ENCODE measurements at places on chromosomes 4 and X.
A peak's percentile ranks its signal among the peaks of the same experiment; 100 is the strongest.

- no peak for DNase-seq
Observed at GRCh38 chr4:77175201-77175611, 18.2 kb downstream of the CCNG2 start.

GRCh38 chr4:186241616-186242015, 14.3 kb downstream of the KLKB1 start:
- no peak for DNase-seq

GRCh38 chr4:176377780-176378179, 58.0 kb downstream of the SPCS3 start:
- no peak for DNase-seq

DNA sequence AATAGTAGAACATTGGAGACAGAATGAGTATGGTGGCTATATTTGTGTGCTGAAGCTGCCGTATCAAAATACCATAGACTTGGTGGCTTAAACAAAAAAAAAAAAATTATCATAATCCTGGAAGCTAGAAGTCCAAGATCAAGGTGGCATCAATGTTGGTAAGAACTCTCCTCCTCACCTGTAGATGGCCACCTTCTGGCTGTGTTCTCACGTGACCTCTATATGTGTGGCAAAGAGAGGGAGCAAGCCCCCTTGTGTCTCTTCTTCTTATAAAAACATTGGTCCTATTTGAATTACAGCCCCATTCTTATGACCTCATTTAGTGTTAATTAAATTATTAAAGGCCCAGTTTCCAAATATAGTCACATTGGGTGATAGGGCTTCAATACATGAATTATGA, 1640.9 kb upstream of the PCDH7 start:
- DNase-seq = no peak

DNA sequence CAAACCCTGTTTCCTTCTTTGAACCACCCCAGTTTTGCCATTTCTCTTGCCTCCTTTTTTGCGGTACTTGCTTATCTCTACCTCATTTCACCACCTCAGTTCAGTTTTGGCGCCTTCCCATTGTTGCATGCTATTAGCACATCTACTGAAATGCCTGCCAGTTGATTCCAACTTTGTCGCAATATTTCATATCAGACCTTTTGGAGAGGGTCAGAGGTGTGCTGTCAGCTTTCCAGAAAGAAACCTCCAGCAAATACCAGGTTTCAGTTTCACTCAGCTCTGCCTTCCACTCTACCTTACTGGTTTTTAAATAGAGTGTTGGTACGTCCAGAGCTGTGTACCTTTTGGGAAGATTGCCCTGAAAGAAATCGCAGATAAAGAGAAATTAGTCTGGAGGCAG, 91.9 kb upstream of the CPEB2 start:
- no peak for DNase-seq

GRCh38 chrX:18654875-18655836, 16.8 kb downstream of the RS1 start:
- no peak for DNase-seq

DNA sequence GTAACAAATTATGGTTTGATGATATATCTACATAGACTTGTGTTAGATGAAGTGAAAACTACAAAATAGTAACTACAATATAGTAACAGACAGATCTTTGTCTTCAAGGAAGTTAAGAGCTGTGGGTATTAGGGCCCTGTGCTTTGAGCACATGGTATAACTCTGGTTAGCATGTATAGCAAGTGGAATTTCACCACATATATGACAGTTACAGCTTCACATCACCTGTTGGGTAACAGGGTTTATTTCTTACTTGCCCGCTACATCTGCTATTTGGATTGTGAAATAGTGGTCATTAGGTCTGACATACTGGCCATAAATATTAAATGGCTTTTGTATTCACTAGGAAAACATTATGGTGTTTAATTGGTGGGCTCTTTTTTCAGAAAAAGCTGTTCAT, 20.2 kb downstream of the OFD1 start:
- no peak for DNase-seq

DNA sequence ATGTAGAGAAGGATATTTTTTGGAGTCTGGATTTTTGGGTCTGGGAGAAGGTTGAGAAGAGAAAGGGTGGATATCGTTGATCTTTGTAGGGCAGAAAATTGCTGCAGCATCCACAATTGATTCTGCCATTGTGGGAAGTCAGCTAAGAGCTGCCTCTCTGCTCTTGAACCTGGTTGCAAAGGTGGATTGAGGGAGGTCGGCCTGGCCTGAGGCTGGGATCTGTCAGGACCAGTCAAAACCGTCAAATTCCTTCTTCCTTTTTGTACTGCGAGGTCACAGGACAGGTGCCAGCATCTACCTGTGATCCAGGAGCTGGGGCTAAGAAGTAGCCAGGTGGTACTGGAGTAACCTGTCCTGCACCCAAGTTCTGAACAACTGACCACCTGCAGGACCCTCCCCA, 93.7 kb downstream of the SHOX start:
- no peak for DNase-seq

- DNase-seq = peak; percentile 45
Observed at GRCh38 chr4:8607603-8608481, 15.3 kb downstream of the CPZ start.

DNA sequence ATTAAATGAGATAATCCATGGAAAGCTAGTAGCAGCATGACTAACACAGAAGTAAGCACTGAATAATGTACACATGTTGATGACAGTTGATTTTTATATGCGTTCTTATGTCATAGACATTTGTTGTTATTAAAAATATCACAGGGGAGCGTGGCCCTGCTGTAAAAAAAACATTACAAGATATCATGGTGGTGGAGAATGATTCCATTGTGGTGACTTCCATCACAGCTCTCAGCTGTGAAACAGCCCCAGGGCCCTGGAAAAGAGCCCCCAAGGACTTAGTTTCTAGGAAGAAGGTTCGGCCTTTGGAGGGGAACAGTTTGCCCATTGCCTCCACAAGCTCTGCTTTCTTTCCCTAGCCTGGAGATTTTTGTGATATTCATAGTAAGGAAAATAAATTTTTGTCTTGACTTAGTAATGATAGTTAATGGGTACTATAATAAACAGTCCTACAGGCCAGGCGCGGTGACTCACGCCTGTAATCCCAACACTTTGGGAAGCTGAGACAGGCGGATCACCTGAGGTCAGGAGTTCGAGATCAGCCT, 49.9 kb downstream of the FAM114A1 start:
- DNase-seq = no peak

DNA sequence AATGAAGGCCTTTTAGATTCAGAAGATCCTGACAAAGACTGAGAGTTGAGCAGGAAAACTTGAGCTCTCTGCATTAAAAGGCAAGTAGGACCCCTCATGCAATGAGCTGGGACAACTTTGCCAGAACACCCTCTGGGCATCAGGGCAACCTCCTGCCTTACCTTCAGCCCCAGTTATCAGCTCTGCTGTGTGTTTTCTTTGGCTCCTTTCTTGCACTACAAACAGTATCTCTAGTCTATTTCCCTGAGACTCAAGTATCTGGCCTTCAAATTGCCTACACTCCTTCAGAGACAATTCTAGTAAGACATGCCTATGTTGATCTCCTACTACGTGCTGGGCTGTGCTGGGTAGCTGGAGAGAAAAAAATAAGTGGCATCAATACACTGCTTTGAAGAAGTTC, 192.2 kb downstream of the MID1IP1 start:
- no peak for DNase-seq

GRCh38 chrX:71989768-71990426, 79.3 kb downstream of the NHSL2 start:
- DNase-seq = no peak

DNA sequence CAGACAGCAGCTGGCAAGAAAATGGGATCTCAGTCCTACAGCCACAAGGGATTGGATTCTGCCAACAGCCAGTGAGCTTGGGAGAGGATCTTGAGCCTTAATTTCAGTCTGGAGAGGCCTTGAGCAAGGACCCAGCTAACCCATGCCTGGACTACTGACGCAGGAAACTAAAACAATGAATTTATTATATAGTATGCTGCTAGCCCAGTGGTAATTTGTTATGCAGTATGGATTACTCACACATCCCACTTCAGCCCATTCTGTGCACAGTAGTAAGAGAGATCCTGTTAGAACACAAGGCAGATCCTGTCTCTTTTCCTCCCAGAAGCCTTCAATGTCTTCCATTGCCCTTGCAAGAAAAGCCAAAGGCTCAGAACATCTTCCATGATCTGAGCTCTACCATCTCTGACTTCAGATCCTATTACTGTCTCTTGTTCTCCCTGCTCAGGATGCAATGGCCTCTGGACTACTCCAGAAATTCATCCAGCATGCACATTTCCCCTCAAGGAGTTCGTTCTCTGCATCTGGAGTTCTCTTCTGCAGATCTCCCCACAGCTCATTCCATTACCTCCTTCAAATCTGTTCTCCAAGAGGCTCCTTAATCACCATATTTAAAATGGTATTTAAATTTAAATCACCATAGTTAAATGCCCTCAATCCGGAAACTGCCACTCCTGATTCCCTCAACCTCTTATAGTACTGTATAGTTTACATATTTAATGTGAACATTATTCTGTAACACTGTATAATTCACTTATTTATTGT, 27.6 kb downstream of the SMIM20 start:
- no peak for DNase-seq

DNA sequence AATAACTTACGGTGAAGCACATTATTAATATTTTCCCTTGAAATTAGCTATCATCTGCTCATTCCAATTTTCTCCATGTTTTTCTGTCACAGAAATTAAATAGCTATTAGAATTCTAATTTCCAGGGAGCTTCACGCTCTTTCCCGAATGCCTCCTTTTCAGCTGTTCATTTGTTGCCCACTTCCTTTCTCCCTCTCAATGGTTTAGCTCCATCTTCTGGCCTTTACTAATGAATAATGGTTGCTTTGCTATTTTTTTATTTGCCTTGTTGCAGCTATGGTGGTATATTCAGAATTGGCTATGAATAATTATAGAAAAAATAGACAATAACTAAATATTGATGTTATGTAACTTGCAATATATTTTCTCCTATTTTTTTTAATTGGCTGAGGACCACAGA, 70.5 kb downstream of the GRIA2 start:
- no peak for DNase-seq

DNA sequence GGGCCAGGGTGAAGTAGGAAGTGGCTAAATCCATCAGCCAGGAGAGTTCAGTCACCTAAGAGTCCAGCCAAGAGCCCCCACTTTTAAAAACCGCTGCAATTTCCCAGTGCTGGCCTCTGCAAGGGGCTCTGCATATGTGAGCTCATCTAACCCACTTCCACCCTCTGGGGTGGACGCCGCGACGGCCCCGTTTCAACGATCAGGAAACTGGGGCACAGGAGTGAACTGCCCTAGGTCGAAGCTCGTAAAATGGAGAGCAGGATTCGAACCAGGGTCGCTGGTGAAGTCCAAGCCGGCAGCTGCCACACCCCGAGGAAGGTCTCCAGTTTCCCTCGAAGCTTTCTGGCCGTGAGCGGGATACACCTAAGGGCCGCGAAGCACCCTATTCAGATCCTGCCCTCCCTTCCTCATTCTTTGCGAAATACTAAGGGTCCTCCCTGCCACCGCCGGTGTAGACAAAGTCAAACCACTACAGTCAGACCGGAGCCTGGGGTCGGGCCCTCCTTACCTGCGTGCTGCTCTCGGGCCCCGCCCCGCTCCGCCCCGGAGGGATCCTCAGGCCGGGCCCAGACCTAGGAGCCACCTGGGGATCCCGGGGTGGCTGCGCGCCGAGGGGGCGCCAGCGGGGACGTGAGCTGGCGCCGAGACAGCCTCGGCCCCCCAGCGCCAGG, 446 bp downstream of the EVC2 start:
- DNase-seq = peak; percentile 21

DNA sequence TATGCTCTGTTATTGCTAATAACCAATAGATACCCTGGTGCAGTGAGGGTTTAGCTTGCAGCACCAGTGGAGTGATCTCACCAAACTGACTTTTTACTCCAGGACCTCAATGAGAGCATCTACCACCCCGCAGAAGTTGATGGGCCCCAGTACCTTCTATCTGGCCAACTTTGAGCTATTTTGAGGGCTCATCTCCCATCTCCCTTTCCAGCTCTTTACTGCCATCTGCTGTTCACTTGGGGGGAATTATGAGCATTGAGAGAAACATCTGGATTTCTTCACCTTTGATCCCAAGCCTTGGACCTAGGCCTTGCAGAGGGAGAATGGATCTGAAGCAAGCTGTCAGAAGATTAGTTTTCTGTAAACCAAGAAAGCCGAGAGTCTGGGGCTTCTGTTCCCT, 143.6 kb downstream of the TMEM164 start:
- DNase-seq = peak; percentile 23

- DNase-seq = no peak
Observed at GRCh38 chrX:25016361-25016671, 551 bp upstream of the ARX start.

DNA sequence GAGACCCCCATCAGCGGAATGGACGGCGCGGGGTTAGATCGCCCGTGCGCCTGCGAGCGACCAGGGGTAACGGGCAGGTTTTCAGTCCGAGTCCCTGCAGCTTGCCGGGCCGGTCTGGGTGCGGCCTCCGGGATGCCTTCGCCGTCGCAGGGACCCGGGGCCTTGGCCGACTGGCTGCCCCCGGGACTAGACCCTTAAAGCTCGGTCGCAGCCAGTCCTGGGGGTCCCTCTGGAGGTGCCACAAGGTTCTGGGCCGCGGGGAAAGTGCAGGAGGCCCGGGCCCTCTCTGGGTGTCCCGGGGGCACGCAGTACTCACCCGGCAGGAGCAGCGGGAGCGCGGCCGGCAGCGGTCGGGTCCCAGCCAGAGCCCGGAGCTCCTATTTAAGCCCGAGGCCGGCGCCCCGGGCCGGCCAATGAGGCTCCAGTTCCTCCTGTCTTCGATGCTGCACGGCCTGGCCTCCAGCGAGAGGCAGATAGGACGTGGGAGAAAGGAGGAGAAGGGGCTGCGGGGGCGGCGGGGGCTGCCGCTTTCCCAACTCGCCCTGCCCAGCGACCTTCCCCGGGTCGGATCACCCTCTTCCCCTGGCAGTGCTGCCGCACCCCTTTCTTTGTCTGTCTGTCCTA, at the start of gene SPON2:
Gene SPON2, minus strand, starts transcription at position 356 of the 624 bp plus-strand sequence.
- no peak for DNase-seq

- DNase-seq = no peak
Observed at GRCh38 chr4:75002381-75002780, 69.5 kb downstream of the PARM1 start.

DNA sequence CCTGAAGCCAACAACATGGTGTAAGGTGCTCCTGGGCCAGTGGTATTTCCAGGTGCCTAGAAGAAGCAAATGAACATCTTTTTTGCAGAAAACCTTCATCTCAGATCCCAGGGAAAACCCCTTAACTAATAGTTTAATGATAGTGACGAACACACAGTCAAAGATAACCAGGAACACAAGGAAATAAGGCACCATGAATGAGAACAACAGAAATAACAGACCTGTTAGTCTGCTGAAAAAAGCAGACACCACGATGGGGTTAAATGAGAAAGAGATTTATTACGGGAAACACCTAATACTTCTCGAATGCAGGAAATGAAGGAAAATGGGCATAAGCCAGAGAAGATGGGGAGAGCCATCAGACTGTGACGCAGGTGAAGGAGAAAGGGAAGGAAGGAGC, 30.6 kb upstream of the WWC2 start:
- no peak for DNase-seq

All from hindlimb muscle (tissue), 1 donor.